Tongue (tissue), 3 donors: ENCODE measurements at places on chromosomes 4 and X.
A peak's percentile ranks its signal among the peaks of the same experiment; 100 is the strongest.

- DNase-seq = no peak
These were observed 45.8 kb downstream of the EVC2 start for GRCh38 chr4:5662555-5662954.

DNA sequence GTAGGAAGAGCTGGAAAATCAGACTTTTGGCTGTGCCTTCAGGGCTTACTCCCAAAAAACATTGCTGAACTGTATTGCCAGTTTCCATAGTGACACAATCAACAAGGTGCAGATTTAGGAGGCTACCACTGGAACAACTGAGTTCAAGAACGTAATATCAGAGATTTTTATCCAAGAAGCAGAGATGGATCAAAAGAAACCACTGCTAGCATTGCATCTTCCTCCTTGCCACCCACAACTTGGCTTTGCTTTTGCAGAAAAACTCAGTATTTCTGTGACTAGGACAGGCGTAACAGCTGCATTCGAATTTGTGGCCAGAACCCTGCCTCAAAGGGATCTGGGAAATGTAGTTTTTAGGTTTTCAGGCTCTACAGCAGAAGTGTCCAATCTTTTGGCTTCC, 27.8 kb upstream of the WDFY3 start:
- DNase-seq = peak; percentile 73

DNA sequence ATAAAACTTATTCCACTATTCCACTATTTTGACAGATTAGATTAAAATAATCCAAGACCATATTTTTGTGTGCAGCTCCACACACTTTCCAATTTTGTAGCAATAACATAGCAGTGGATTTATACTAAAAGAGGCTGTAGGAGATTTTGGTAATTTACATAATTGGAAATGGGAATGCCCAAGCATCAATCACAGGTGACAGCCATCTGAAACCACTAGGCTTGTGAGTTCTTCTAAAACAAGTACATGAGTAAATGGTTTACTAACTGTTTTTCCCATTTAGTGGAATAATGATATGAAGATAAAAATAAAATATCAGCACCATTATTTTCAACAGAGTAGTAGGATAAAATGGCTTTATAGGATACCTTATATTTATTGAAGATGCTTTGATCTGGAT, 4.4 kb downstream of the ANK2 start:
- DNase-seq = no peak

DNA sequence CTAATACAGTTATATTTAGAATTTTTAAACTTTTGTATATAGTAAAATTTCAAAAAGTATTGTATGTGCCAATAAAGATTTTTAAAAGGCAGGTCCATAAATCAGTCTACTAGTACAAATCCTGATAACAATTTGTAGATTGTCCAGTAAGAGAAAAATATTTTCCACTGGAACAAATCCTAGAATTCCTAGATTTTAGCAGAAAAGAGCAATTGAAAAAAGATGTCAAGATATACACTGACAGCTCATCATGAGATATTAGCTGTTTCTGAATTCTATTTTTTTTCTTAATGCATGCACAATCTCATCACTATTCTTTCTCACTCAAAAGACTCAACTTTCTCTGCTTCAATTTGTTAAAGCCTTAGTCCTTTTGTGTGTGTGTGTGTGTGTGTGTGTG, 289.2 kb upstream of the MAD2L1 start:
- no peak for DNase-seq
